ENCODE measurements at places on chromosomes 12 and 14. TPM values are rescaled to one million over a fixed set of nuclear protein-coding genes. Genes with fewer than 3 reads are reported as not detected.

Gene RERGL
- polyA plus RNA-seq, result 48.4 TPM

- DNase-seq, result peak; percentile 14
Observed at GRCh38 chr14:34628681-34629135, 1.2 kb downstream of the SNX6 start.

Gene SLC39A5
- polyA plus RNA-seq, result 164 TPM

- DNase-seq, result no peak
Observed at GRCh38 chr14:28220391-28220790, 546.2 kb upstream of the FOXG1 start.

- DNase-seq, result no peak
Observed at GRCh38 chr12:50196537-50196936, 29.4 kb upstream of the CERS5 start.

- no peak for DNase-seq
Observed at GRCh38 chr14:100715803-100716202, 10.9 kb upstream of the DLK1 start.

DNA sequence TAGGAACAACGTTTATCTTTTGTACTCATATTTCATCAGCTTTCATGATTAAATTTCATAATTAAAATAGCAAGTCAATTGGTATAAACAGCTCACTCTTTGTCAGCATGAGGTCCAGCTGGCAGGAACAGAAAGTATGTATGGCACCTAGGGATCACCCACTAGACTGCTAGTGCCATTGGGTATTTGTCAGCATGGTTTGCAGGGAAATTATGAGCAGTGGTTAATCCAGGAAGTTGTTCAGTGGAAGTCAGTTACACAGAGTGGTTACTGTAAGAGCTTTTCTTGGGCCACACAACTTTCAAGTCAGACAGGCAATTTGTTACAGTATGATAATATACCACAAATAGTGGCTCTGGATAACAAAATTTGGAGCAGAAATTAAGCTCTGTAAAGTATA lies 340.3 kb upstream of the RGS6 start:
- no peak for DNase-seq

GRCh38 chr14:40119765-40120164 lies 687.5 kb upstream of the FBXO33 start:
- DNase-seq, result no peak

Gene CLEC4D
- not detected for polyA plus RNA-seq

DNA sequence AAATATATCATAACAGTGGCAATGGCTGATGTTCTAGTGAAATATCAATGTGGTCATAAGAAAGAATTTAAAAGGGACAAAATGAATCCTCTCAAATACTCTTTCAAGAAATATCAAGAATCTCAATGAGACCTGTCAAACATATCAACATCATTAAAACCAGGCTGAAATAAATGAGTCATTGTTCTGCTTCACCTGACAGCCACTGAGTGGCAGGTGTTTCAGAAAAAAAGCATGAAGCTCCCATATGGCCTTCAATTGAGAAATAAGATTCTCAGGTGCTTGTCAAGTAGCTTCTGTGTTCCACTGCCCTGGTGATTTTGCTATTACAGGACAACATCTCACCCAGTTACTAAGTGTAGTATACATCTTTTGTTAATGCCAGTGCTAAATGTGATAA lies 21.5 kb downstream of the ANAPC5 start:
- no peak for DNase-seq

DNA sequence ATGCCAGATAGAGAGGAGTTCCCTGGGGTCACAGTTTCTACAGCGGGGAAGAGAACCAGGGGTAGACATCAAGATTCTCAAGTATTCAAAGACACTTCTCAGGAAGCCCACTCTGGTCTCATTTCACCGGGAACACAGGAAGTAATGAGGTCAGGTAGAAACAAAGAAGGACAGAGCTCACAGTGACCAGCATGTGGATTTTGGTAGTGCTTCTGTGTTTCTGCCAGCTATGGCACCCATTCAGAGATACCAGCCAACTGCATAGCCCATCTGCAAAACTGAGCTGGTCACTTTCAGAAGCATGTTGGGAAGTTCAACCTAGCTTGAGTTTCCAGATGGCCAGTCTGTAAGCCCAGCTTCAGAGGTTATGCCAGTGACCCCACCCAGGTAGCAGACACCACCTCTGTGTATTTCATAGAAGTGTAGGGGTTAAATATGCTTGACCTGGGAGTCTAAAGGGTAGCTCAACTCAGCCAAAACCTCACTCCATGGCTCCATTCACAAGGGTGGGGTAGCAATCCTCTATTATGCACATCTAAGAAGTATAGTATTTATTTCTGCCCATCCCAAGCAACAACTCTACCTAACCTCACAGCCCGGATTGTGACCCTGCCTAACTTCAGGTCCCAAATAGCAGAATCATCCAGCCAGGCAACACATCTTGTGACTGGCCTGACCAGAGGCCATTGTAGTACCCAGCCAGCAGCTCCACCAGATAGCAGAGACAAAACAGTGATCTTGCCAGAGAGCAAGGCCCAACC lies 33.9 kb downstream of the A2M start:
- DNase-seq, result no peak

- DNase-seq, result no peak
Observed at GRCh38 chr12:76020281-76020680, 11.3 kb downstream of the PHLDA1 start.

- peak; percentile 26 for DNase-seq
Observed at GRCh38 chr12:103964805-103965204, 867 bp upstream of the TDG start.

Gene TSHR
- not detected for polyA plus RNA-seq

DNA sequence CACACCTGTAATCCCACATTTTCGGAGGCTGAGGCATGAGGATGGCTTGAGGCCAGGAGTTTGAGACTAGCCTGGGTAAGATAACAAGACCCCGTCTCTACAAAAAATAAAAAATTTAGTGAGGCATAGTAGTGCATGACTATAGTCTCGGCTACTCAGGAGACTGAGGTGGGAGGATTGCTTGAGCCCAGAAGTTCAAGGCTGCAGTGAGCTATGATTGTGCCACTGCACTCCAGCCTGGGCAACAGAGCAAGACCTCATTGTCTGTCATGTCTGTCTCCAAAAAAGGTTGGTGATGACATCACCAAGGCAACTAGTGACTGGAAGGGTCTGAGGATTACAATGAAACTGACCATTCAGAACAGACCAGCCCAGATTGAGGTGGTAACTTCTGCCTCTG lies 83.5 kb upstream of the COCH start:
- DNase-seq, result no peak

- DNase-seq, result no peak
Observed at GRCh38 chr12:28543021-28543890, 353.0 kb downstream of the CCDC91 start.
